ENCODE measurements at places on chromosomes 2 and 18. TPM values are rescaled to one million over a fixed set of nuclear protein-coding genes. Genes with fewer than 3 reads are reported as not detected.
A peak's percentile ranks its signal among the peaks of the same experiment; 100 is the strongest.

RDH14 gene
- polyA plus RNA-seq = 10.8 TPM

GPR55 gene
- polyA plus RNA-seq = not detected

POMC gene
- polyA plus RNA-seq = 4.5 TPM

DTNA gene
- 47.8 TPM for polyA plus RNA-seq

- peak; percentile 76 for DNase-seq
Measured at GRCh38 chr2:240463274-240463865, 27.9 kb downstream of the GPC1 start.

- DNase-seq = no peak
Measured at GRCh38 chr2:88811233-88811632, 119.8 kb downstream of the RPIA start.

DNA sequence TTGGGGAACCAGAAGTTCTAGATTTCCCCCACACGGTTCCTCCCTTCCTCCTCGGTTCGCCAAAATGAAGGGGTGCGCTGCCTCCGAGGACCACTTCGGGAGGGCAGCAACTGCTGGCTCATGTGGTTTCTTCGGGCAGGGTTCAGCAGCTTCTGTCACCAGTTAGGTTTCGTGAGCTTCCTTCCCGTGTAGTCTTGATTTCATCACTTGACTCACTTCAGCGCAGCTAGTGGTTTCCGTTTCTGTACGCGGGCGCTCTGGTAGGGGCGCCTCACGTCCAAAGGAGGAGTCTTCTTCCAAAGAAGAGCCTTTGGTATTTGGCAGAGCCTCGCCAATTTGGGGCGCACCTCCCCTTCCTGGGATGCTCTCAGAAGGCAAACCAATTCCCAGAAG lies 485 bp upstream of the GALNT3 start:
- peak; percentile 51 for DNase-seq

- DNase-seq = no peak
Measured at GRCh38 chr2:54332386-54332785, 76.4 kb upstream of the TSPYL6 start.

- DNase-seq = no peak
Measured at GRCh38 chr2:11102466-11102865, 52.8 kb upstream of the SLC66A3 start.

DNA sequence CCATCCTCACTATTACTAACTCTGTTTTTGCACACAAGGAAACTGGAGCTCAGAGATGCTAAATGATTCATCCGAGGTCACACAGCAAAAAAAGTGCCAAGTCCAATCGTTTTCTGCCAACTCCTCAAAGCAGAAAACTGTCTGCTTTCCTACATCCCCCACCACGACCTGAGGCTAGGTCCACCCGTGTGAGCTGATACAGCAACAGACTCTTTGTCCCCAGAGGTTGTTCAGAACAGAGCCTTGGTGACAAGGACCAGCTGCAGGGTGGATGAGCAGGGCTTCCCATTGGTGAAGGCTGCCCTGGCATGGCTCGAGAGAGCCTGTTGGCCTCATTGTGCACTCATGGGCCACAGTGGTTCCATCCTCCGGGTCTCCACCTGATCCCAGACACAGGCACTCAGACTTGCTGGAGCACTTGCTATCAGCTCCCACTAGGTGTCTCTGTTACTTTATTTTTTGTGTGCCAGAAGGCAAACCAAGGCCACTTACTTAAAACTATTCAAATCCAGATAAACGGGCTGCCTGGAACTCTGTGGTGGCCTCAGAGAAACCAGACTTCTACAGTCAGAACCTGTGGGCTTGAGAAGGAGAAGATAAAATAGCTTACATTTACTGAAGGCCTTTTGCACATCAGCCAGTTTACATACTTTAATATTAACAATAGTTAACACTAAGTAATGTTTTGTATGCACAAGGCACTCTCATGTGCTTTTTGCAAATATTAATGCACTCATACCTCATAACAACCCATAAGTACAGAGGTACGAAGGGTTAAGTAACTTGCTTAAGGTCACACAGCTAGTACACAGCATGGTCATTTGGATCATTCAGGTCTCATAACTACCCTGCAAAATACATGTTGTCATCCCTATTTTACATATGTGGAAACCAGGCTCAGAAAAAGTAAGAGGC lies 62.9 kb upstream of the CTIF start:
- no peak for DNase-seq

GRCh38 chr2:207956771-207957170 lies 68.6 kb downstream of the PLEKHM3 start:
- no peak for DNase-seq

Measured in aorta (tissue), 5 donors.